ENCODE measurements at places on chromosomes 16 and 17.
A peak's percentile ranks its signal among the peaks of the same experiment; 100 is the strongest.

DNA sequence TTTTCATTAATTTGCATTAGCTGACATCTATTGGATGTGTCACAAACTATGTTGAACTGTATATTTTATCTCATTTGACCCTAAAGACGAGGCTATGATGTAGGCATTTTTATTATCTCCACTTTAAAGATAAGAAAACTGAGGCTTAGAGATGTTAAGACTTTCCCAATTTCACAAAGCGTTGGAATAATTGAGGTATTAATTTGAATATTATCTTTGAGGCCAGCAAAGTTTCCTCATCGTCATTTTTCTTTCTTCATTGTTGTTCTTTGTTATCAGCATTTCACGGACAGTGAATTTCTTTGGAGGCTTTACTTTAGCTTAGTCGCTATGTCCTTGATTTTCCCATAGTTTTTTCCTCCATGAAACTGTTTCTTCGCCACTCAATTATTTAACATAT lies 227.5 kb upstream of the MYOCD start:
- no peak for DNase-seq

DNA sequence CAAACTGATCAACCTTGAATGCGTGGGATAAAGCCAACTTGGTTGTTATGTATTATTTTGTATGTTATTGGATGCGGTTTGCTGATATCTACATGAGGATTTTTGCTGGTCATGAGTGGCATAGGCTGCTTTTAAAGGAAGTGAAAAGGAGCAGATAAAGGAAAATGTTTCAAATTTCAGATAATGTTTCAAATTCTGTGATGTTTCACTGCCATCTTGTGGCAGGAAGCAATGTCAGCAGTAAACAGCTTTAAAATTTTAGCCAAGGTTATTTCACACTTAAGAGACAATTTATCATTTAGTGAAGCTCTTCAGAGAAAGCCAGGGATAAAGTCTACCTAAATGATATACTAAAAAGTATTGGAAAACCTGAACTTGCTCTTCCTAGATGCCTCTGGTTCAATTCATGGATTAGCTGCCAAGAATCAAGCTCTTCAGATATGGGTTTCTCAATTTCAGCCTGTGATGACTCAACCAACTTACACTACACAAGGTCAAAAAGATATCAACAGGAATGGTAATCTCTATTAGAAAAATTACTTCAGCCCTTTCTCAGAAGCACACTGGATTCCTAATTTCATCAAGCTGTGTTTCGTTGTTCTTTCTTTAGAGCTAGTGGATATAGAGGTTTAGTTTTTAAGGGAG lies 136.0 kb upstream of the C17orf78 start:
- no peak for DNase-seq

DNA sequence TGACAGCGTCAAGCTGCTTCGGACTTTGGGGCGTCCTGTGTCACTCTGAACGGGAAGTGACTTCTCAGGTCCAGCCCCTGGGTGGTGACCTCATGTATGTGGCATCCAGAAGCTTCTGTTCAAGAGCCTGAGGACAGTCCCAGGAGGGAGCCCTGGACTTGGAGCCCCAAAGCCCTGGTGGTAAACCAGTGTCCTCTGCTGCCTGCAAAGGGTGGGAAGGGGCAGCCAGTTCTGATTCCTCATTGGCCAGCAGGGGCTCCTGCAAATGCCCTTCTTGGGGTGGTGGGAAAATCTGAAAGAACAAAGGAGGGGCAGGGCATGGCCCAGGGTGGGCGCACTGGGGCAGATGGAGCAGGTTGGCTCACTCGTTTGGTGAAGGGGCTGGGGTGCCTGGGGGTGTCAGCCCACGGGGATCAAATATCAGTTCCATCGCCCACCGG lies 1.6 kb downstream of the OSGIN1 start:
- DNase-seq, result no peak

DNA sequence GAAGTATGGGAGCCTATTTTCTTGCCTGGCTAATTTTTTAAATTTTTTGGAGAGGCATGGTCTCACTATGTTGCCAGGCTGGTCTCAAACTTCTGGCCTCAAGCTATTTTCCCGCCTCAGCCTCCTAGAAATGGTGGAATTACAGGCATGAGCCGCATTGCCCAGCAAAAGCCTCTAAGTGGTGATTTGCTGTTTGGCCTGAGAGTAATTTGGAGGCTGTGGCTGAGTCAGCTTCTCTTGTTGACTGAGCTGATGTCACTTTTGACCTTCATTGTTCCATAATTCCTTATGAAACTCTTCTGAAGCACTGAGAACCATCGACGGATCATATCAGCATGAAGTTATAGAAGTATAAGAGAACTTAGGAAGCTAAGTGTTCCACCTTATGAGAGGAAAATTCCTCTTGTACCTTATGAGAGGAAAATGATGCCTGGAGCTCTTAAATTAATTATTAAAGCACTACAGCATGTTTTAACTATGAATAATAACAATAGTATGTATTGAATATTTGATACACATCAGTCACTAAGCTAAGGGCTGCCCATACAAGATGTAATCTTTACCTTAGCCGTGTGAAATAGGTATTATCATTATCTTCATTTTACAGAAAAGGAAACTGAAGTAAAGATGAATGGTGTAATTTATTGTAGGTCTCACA lies 220.8 kb upstream of the MON1B start:
- DNase-seq, result no peak

DNA sequence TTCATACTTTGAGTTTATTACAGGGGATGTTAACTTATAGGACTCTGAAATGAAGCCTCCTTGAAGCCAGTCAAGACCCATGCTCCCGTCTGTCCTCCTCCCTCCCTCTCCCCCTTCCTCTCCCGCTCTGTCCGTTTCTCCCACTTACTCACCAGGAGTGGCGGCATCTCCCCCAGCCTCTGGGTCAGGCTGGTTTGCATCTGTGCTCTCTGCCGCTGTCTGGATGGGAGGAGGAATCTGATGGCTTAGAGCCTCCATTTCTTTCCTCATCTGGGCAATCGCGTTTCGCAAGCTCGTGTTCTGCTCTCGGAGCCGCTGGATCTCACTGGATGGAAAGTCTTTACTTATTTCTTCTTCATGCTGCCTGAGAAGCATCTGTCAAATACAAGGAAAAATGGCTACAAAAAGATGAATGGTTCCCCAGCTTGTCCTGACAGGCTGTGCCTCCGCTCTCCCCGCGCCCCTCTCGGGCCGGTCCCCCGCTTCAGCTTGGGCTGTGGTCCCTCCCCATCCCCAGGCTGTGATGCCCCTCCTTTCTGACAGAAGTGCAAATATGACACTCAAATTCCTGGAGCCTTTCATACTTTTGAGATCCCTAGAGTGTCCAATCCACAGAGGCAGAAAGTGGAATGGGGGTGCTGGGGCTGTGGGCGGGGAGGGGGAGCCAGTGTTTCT lies 40.0 kb downstream of the CCDC57 start:
- no peak for DNase-seq

DNA sequence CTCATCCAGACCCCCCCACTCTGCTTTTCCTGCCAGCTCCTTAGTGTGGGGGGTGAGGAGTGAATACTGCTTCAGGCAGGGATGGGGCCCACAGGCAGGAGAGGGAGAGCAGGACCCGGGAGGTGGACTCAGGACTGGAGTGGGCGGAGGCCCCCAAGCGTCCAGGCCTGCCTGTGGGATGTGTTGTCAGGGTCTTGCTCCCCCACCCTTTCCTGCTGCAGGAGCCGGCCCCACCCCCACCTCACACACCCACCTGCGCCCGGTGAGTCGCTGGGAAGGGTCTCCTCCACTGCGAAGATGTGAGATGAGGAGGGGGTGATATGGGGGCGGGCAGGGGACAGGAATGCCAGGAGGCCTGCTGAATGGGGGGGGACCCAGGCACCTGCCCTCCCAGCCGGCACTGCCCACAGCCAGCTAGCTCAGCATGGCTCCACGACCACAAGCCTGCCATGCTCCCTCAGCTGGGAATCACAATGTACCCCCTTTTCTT lies 1.1 kb downstream of the FAM171A2 start:
- DNase-seq, result no peak

DNA sequence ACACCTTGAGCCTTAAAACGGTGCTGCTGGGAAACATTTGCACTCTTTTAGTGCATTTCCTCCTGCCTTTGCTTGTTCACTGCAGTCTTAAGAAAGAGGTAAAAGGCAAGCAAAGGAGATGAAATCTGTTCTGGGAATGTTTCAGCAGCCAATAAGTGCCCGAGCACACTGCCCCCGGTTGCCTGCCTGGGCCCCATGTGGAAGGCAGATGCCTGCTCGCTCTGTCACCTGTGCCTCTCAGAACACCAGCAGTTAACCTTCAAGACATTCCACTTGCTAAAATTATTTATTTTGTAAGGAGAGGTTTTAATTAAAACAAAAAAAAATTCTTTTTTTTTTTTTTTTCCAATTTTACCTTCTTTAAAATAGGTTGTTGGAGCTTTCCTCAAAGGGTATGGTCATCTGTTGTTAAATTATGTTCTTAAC lies 4.4 kb downstream of the SOX9 start:
- no peak for DNase-seq

DNA sequence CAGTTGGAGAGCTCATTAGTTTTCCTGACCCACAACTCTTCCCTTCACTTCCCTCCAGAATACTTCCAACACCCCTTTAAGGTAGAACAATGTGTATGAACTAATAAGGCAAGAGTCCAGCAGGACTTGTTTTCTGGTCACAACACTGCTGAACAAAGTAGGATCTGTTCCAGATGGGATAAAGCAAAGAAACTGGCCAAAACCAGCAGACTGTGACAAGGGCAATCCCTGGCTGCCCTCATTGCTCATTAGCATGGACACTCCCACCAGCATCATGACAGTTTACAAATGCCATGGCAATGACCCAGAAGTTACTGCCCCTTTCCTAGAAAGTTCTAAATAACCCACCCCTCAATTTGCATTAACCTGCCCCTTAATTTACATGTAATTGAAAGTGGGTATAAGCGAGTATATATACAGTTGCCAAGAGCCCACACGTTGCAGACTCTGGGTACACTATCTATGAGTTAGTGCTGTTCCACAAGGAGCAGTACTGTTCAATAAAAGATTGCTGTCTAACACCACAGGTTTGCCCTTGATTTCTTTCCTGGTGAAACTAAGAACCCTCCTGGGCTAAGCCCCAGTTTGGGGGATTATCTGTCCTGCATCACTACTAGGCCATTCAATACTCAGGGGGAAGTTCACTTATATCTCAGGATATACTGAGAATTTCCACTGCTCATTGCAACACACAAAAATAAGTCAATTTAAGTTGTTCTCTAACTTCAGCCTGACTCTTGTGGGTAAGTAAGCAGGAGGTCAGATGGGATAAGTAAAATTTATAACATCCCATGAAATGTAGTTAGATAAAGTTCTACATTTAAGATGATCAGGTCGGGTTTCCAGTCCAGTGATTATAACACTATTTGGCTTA lies 82.3 kb downstream of the SSH2 start:
- no peak for DNase-seq

DNA sequence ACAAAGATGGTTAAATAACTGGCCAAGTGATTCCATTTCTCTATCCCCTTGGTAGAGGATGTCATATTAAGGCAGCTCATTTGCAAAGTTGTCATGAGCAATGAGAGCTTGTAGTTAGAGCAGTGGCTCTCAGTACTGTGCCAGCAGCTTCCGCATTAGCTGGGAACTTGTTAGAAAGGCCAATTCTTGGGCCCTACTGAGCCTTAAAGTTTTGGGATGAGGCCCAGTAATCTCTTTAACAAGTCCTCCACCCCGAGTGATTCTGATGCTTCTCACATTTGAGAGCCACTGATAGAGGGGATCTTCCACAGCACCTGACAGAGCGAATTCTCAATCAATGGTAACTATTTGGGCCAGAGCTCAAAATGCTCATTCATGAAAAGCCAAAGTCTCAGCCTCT lies 20.2 kb upstream of the CCL1 start:
- DNase-seq, result no peak

- no peak for DNase-seq
These were observed 121.9 kb upstream of the PLCG2 start for GRCh38 chr16:81657224-81657623.

- DNase-seq, result peak; percentile 61
These were observed 7.5 kb downstream of the SLC16A3 start for GRCh38 chr17:82236142-82236971.

All from NCI-H1105 (cell line).